ENCODE measurements at places on chromosomes 3 and 15. TPM values are rescaled to one million over a fixed set of nuclear protein-coding genes. Genes with fewer than 3 reads are reported as not detected.

The TM4SF4 gene
- 0.13 TPM for polyA plus RNA-seq

The ANKRD34C gene
- polyA plus RNA-seq = not detected

- DNase-seq = no peak
Measured at GRCh38 chr3:159189994-159190669, 388.3 kb downstream of the MFSD1 start.

DNA sequence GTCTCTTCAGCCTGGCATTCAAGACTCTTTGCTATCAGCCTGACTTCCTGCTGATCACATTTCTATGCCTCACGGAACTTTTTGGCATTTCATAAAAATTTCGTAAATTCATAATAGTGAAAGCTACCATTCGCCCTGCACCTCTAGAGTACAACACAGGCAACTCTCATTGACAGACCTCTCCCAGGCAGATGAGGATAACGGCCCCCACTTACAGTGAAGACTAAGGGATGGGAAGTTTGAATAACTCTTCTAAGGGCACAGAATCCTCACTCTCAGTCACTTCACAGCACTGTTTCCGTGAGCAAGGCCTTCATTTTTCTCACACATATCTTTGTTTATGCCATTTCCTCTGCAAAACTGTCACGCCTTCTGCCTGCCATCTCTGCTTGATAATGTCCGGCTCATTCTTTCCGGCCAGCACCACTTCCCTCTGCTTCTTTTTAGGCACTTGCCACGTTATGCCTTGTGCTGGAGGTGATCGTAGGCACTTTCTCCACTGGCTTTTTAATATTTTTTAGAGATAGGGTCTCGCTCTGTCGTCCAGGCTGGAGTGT is 224.1 kb upstream of the HES1 start:
- no peak for DNase-seq

DNA sequence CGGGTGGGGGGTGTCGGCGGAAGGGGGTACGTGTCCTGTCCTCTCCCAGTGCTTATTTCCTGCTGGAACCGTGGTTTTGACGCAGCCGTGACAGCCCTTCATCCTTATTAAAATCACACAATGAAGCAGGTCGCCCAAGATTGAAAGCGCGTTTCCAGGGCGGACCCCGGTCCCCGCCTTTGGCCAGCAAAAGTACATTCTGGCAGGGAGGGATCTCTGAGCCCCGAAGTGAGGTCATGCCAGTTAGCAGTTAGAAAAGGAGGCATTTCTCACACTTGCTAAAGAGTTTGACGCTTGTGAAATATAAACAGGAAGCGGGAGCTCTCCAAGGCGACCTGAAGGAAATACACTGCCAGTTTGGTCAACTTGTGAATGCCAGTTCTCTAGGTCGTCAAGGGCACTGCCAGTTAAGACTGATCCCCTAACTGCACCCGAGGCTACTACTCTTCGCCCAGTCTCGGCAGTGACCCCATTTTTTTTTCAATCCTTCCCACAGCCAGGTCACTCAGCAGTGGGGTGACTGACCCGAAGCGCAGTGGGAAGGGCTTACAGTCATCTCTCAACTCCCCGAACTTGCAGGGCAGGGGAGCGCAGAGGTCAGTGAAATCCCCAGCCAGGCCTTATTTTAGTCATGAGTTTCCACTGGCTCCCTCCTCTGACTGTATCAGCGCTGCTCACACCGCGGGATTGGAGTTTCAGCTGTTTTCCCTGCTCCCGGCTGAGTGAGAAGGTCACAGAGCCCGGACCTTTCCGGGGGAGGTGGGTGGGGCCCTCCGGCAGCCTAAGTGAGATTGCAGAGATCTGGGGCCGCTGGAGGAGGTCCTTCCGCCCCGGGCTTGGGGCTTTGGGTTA is 2.0 kb upstream of the BHLHE40 start:
- peak; percentile 91 for DNase-seq

- DNase-seq = no peak
Measured at GRCh38 chr3:120775411-120775810, 32.9 kb downstream of the GTF2E1 start.

- DNase-seq = no peak
Measured at GRCh38 chr3:195105389-195105788, 165.6 kb downstream of the XXYLT1 start.

- DNase-seq = no peak
Measured at GRCh38 chr15:36769098-36769497, 189.7 kb downstream of the CDIN1 start.

DNA sequence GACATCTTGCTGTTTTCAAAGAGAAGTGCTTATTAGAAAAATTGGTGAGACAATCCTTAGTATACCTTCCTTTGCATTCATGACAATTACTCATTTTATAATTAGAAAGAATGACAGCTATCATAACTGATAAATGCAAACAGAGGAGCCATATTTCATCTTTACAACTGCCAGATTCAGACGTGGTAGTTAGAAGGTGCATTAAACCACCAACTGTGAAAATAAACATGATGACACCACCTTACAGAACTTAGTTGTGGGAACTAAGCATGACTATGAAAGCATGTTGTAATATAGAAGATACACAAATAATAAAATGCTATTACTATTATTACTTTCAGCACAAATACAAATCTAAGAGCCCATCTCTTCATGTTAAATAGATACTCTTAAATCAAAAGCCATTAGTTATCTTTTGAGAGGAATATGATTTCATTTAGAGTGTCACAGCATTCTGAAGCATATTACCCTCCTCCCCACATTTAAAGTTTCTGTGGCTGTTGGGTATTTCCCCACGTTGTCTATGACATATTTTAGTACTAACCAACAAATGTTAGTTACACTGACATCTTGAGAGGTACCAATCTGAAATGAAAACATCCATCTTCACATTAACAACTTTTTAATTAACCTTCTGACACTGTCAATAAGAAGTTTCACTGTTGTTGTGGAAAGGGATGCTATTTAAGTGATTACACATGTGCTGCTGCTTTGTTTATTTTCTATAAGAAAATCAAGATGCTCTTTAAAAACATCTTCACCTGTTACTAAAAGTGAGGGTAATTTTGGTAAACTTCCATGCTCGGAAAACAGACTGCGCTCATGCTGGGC is 163.8 kb downstream of the LSAMP start:
- no peak for DNase-seq

- DNase-seq = no peak
Measured at GRCh38 chr3:66581256-66581655, 80.4 kb upstream of the LRIG1 start.

DNA sequence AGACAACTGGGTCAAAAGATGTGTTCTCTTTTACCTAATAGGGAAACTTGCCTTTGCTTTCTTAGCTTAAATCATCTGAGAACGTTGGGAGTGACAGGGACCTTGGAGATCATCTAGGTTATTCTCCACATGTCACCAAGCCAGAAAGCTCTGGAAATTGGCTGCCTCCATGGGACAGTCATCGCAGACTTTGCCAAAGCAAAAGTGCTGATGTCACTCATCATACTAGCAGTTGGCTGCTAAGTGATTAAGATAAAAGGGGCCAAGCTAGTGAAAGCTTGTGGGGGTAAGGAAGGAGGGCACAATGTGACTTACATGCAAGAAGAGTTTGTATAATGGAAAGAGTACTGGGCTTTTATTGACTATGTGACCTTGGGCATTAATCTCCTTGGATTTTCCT is 198.0 kb upstream of the PFN2 start:
- DNase-seq = no peak

GRCh38 chr15:75648156-75649000 is 666 bp downstream of the SNX33 start:
- DNase-seq = no peak
